ENCODE measurements at places on chromosomes 7 and 10.

DNA sequence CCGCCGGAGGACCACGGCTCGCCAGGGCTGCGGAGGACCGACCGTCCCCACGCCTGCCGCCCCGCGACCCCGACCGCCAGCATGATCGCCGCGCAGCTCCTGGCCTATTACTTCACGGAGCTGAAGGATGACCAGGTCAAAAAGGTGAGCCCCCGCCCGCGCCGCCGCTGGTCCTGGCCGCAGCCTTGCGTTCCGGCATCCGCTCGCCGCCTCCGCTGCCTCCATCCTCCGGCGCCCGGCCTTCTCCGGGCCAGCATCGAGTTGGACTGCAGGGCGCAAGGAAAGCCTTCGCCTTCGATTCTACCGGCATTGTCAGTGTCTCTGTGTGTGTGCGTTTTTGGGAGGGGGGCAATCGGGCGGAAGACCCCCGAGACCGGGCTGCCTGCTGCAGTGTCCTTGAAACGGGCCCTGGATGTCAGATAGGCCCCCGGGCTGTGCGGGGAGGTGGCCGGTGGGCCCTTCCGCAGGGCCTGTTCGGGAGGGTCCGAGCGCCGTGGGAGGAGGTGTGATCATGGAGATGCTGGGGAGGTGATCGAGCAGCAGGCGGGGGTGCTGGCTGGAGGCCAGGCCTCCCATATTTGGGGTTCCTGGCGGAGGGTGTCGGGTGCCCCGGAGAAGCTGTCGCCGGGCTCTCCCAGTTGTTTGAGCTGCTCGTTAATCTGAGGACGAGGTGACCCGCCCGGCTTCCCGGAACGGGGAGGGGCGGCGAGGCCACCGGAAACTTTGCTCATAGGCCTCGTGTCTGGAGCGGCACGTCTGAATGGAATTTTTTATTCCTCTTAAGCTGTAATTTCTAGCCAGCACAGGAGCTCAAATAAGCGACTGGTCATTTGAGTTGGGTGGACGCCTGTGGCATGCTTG is 40.8 kb downstream of the HK1 start:
- DNase-seq: no peak

DNA sequence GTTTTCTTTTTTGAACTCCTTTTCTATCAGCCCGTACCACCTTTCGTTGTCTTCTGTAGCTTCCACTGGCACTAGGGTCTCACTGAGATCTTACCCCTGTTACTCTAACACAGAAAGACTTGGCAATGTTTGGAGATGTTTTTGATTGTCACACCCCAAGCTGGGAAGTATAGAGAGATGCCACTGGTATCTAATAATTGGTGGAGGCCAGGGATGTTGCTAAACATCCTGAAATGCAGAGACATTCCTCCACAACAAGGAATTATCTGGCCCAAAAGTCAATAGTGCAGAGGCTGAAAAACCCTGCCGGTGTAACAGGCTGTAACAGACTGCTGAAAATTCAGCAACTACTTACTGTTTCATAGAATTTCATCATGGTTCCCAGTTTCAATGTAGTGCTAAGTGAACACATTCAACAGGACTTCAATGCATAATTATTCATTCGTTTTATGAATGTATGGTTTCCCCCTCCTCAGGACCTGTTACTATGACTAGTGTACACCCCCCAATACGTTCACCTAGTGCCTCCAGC is 115.9 kb downstream of the TRIM24 start:
- DNase-seq: no peak

GRCh38 chr10:67175354-67175753 is 249.5 kb downstream of the LRRTM3 start:
- no peak for DNase-seq

DNA sequence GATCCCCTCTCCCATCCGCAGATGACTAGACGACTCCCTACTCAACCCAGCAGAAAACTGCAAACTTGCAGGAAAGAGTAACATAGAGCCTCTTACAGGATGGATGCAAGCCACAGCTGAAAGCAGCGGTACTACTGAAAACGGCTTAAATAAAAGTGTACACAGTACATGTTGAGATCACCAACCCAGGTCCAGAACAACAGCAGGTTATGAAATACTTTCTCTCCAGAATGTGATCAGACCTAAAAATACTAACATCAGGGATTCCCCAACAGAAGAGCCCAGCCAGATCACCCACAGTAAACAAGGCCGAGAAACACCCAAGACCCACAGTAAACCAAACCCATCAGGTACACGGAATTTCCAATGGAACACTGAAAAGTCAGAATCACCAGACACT is 13.2 kb downstream of the ATE1 start:
- no peak for DNase-seq

- DNase-seq: no peak
Observed at GRCh38 chr10:85995791-85996190, 370.8 kb downstream of the GRID1 start.
